Coronary artery (tissue), 2 donors: ENCODE measurements at places on chromosomes 3 and 15.

- DNase-seq = no peak
Observed at GRCh38 chr15:98085003-98085639, 124.6 kb downstream of the ARRDC4 start.

GRCh38 chr3:131728898-131729642 is 226.3 kb upstream of the MRPL3 start:
- DNase-seq = no peak

DNA sequence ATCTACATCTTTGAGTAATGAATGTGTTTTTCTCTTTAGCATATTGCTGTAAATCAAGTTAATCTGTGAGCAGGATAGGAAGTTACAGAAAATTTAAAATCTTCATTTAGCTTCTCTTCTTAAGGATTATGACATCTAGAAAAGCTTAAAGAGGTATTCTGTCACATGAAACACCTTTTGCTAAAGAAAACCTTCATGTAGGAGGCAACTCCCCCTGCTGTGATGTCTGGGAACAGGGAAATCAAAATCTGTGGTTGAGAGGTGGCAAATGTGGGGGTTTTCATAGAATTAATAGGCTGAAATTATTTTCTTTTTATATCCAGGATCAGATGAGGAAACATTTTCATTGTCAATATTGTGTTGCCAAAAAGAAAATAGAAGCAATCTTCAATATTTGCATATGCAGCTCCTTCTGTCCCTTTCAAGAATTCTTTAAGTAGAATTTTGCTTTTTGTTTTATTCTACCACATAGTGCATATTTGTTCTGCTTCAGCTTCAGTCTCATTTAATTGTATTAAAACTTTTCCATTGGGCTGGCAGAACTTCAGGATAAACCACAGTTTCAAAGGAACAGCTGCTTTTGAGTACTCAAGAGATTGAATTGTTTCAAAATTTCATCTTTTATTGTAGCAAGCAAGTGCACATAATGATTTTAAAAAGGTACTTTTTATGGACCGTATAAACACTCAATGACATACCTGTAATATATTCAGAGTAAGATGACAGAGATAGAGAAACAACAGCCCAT is 128.4 kb downstream of the RAP2B start:
- no peak for DNase-seq

- no peak for DNase-seq
Observed at GRCh38 chr3:122000936-122001605, 21.0 kb downstream of the ILDR1 start.

DNA sequence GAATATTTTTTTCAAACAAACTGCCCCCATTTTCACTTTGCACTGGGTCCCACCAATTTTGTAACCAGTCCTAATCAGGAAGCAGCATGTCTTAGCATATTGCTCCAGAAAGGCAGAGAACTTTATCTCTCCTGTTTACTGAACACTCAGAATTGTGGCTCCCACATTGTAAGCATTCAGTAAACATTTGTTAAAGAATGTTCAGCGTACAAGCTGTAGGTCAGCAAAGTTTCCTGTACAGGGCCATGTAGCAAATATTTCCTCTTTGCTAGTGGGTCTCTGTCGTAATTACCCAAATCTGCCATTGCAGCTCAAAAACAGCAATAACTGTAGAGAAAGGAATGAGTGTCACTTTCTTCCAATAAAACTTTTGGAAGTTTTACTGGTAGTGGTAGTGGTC is 393.3 kb downstream of the GRM7 start:
- DNase-seq = no peak

- DNase-seq = no peak
Observed at GRCh38 chr3:123634149-123635051, 49.5 kb upstream of the HACD2 start.

DNA sequence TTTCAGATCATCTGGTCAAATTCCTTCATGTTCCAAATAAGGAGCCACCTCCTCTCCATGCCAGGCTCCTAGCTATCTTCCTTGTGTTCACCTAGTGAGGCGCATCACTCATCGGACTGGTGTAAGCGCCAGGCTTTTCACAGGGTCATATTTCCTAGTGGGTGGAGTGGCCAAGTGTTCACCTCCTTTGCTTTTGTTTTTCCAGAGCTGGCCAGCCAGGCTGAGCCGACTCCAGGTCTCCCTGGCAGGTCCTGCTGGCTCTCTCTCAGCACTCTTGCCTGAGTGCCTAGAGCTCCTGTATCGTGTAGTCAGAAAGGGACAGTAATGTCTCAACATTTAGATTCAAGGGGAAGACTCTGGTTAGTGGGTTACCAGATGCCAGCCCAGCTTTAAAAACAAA is 31.0 kb downstream of the HEG1 start:
- DNase-seq = no peak

GRCh38 chr3:123739106-123739505 is 145.0 kb downstream of the MYLK start:
- no peak for DNase-seq

- no peak for DNase-seq
Observed at GRCh38 chr3:162353414-162353813, 856.8 kb downstream of the OTOL1 start.

- peak; percentile 36 for DNase-seq
Observed at GRCh38 chr3:128297401-128298138, 144.3 kb downstream of the EEFSEC start.

DNA sequence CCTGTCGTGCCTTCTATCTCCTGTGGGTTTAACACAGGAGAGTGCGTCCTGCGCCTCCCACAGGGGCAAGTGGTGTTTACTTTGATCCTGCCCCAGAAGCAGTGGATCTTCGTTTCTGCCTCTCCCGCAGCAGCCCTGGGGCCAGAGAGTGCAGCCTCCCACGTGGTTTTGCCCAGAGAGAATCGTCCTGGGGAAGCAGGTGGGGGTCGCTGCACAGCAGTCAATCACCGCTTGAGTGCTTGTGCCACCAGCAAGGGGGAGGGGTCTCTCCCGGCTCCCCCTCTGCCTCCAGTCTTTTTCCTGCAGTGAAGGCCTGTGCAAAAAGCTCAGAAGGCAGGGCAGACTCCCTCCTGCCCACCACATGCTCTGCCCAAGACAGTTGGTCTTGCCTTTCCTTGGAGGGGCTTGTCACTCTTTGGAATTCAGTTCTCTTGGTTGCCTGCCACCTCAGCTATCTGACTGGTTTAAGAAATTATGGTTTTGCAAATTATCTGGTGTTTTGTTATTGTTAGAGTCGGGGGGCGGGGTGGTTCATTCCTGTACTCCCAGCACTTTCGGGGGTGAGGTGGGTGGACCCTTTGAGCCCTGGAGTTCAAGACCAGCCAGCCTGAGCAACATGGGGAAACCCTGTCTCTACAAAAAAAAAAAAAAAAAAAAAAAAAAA is 26.9 kb downstream of the STOML1 start:
- peak; percentile 43 for DNase-seq

- DNase-seq = no peak
Observed at GRCh38 chr15:98628216-98628615, 20.1 kb upstream of the IGF1R start.

DNA sequence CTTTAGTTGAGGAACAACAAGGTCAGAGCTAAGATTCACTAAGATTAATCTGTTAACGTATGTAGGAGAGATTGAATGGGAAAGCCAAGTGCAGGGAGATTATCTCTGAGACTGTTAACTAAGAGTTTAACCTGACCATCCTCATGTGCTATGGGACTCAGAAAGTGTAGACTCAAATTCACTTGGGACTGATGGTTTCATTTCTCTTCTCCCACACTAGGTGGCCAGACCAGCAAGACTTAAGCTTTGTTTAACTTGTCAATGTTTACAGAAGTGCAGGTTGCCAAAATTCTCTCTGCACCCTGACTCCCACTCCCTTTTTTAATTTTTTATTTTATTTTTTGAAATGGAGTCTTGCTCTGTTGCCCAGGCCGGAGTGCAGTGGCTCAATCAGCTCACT is 6.3 kb upstream of the HEXA start:
- DNase-seq = no peak

DNA sequence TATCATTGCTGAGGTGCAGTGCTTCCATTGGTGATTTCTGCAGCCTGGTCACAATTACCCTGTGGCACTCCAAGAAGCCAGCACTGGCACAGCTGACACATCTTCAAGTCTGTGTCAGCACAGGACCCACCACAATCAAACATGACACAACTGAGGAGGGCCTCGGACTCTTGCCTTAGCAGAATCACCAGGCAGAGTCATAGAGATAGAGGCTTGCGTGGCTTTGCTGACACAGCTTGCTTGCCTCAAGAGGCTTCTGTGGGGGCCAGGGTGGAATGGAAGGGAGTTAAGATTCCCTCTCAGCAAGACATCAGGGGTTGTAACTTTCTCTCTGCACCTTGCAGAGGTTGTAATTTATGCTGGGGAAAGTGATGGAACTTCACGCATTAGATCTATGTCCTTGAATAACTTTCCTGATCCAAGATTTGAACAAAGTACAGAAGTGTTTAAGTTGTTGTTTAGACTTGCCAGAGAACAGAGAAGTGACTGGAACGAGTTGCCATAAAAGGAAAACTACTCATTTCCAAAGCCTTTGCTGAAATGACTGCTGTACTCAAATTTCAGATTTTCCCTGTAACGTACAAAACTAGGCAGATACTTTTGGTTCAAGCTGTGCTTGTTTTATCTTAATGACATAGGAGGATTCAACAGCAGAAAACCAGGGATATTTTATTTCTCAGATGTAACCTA is 170.7 kb downstream of the DIPK2A start:
- no peak for DNase-seq

DNA sequence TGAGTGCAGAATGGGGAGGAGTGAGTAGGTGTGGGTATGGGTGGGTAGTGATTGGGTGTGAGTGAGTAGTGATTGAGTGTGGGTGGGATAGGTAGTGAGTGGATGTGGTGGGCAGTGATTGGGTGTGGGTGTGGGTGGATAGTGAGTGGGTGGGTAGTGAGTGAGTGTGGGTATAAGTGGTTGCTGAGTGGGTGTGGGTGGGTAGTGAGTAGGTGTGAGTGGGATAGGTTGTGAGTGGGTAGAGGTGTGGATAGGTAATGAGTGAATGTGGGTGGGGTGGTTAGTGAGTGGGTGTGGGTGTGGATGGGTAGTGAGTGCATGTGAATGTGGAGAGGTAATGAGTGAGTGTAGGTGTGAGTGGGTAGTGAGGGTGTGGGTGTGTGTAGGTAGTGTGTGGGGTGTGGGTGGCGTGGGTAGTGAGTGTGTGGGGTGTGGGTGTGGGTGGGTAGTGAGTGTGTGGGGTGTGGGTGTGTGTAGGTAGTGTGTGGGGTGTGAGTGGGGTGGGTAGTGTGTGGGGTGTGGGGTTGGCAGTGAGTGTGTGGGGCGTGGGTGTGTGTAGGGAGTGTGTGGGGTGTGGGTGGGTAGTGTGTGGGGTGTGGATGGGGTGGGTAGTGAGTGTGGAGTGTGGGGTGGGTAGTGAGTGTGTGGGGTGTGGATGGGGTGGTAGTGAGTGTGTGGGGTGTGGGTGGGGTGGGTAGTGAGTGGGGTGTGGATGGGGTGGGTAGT is 5.3 kb downstream of the MINAR1 start:
- DNase-seq = no peak

DNA sequence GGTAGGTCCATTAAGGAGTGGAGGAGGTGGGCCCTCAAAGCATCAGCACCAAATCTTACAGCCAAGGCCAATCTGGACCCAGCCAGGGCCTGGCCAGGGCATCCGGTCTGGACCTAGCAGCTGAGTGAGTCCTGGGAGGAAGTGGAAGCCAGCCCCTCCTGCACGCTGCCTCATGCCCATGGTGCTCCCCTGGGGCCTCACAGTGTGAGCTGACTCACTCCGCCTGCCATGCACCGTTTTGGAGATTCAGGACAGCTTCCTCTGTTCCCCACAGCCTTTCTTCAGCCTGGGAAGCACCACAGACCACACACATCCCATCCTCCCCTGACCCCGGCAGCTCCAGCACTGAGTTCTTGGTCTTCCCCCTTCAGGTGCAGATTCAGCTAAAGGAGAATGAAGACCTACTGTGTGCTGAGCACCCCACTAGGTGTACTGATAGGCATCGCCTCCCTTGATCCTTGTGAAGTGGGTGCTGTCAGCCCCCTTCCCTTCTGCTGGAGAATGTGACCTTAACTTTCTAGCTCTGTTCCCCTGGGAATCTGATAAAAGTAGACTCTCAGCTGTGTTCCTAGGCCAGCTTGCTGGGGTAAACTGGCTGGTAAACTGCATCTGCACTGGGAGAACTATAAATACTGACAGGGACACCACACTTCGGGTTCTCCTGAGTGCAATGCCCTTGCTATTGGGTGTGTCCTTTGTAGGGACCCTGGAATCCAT is 36.8 kb upstream of the SEC13 start:
- DNase-seq = no peak

DNA sequence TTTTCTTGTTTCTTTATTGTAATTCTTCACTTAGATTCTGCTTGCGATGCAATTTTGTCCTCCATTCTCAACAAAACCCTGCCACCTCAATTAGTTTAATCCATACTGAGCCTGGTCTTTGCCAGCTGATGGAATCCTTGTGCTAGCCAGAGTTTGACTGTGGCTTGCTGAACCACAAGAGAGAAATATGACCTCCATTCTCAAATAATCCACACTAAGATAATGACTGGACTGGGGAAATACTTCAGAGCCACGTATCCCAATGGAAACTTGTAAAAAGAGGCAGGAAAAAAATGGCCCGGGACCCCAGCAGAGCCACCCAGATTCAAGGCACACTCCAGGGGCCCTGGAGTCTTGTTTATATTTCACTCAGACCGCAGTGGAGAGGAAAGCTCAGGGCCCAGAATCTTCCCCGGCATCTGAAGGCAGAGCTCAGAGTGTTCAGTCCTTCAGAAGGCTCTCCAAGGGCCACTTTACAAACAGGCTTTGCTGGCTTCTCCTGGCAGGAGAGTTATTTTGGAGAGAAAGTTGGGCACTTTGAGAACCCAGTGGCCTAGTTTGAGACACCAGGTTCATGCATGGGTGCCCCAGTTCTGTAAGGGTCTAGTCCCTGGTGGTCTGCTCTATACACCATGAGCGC is 62.7 kb downstream of the SSUH2 start:
- no peak for DNase-seq

- no peak for DNase-seq
Observed at GRCh38 chr3:50388016-50388719, 28.8 kb upstream of the TMEM115 start.

GRCh38 chr15:67050522-67051087 is 14.8 kb upstream of the SMAD3 start:
- no peak for DNase-seq

DNA sequence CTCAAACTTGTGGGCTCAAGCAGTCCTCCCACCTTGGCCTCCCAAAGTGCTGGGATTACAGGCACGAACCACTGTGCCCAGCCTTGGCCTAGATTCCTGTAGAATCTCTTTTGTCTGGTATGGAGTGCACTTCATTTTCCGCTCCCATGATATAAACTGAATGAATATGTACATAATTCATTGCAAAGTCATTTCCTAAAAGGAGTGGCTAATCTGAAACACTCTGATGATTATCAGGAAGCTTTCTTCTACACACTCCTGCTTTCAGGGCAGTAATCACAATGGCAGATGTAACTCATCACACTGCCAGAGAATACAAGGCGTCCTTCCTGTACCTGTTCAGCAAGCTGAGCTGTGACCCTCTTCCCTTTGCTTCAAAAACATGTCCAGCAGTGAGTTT is 28.6 kb downstream of the RLBP1 start:
- DNase-seq = no peak
